ENCODE measurements at places on chromosomes 5 and 9.

GRCh38 chr5:150255659-150256409 lies 33.7 kb downstream of the CAMK2A start:
- DNase-seq, result no peak

DNA sequence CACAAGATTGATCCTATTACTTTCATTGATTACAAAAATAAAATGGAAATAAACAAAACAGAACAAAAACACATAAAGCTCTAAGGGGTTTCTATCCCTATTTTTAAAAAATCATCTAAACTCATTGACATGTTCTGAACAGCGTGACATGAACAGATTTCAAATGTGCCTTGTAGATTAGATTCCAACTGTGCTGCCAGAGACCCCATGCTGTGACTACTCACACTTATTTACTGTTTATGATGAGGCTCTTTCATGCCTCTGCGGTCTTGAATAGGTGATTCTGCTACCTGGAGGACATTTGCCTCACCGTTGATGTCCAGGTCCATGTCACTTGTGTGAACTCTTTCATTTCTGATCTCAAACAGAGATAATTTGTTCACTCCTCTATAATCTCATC lies 990.2 kb downstream of the CDH12 start:
- no peak for DNase-seq

DNA sequence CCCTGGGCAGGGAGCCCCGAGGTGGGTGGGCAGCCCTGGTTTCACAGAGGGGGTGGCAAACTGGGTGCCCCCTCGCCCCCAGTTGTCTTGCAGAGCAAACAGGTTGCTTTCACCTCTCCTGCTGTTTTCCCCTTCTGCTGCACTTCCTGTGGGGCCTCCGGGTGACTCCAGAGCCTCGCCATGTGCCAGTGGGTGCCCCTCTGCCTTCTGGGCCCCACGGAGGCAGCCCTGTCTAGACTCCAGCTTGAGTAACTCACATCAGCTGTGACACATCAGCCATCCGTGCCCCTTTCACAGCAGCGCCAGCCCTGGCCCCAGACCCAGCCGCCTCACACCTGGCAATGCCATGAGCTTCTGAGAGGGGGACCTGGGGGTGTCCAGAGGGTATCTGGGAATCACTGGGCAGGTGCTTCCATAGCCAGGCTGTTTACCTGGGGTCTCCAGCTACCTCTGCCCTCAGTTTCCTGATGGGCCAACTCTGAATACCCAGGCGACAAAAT lies 36.9 kb downstream of the ADAMTSL2 start:
- no peak for DNase-seq

- DNase-seq, result no peak
Measured at GRCh38 chr5:5404381-5404780, 18.1 kb upstream of the ICE1 start.

- no peak for DNase-seq
Measured at GRCh38 chr9:79895232-79895631, 323.5 kb downstream of the TLE4 start.

- DNase-seq, result no peak
Measured at GRCh38 chr9:122402874-122403273, 32.0 kb downstream of the PTGS1 start.

DNA sequence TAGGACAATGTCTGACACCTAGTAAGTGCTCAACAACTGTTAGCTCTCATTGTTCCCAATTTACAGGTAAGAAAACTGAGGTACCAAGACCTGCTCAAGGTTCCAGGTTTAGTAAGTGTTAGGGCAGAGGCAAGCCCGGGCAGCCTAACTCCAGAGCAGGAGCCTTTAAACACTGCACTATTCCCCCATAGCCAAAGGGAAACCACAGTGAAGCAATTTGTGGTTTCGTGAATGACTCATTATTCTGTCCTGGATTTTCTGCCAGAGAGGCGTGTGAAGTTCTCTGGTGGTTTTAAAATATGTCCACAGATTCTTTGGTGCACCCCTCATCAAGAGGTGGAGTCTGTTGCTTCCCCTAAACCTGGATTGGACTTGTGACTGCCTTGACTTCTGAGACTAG lies 1.0 kb upstream of the MCC start:
- DNase-seq, result peak; percentile 68

DNA sequence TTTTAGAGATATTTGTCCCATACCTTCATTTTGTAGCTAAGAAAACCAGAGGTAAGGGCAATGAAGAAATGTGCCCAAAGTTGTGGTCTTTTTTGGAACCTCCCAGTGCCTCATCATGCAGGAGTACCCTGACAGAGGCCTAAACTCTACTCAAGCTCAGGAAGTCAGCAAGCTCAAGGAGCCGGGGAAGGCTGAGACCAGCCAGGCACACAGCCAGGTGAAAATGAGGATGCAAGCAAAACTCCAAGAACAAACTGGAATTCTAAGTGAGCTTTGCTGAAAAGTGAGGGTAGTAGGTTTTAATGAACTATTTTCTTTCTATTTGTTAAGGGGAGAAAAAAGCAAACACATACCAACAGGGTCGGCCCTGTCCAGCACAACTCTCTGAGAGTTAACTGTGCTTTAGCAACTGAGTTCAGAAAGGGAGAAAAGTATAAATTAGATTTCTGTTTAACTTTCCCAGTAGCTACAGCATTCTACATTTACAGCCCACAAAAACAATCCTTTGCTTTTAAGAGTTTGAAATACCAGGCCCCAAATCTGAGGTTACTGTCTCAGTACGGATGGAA lies 146.4 kb downstream of the GNAQ start:
- no peak for DNase-seq

DNA sequence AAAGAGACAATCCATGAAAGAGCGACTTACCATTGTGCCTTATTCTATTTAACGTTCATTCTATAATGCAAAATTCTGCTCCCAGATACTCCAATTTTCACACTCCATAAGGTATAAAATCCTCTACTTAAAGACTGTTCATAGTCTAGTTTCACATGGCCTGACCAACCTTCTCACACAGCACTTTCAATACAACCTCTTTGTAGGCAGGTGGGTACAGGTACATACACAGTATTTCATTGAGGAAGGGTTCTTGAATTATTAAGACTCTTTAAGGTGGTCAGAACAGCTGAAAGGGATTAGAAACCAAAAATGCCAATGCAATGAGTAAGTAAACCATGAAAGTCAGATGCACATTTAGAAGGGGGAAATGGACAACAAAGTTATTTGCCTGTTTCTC lies 352.0 kb downstream of the PARP8 start:
- no peak for DNase-seq

GRCh38 chr9:133202145-133202513 lies 6.9 kb downstream of the OBP2B start:
- DNase-seq, result no peak

GRCh38 chr9:100939636-100940035 lies 88.9 kb upstream of the PLPPR1 start:
- no peak for DNase-seq

DNA sequence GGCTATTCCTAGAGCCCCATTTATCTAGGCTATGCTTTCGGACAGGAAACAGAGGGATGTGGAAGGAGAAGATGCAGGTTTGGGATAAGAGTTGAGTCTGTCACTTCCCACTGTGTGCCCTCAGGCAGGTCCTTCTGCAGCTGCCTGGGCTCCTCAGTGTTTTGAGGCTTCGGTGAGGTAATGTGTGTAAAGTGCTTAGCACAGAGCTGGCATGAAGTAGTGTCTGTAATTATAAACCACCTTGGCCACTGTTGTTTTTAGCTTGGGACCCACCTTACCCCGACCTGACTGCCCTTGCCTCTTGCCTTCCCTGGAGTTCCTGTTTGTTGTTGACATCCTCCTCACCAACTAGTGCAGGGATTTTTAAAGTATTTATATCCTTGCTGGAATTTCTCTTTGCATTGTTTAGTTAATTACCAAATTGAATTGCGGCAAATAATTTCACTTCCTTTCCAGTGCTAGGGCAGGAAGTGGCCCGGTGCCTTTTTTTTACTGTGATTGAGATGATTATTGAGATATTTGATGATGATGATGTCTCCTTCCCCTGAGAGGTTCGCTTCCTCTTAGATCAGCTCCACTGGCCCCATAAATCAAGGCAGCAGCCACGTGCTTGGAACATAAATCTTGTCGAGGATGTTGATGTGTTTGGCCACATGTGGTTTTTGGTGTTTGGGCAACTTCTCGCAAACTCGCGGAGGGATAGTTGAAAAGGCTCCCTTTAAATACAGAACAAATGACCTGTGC lies 38.3 kb upstream of the DAB2IP start:
- no peak for DNase-seq

- DNase-seq, result no peak
Measured at GRCh38 chr9:89026876-89027275, 35.6 kb downstream of the S1PR3 start.

- DNase-seq, result no peak
Measured at GRCh38 chr5:94731471-94731870, 113.0 kb downstream of the SLF1 start.

DNA sequence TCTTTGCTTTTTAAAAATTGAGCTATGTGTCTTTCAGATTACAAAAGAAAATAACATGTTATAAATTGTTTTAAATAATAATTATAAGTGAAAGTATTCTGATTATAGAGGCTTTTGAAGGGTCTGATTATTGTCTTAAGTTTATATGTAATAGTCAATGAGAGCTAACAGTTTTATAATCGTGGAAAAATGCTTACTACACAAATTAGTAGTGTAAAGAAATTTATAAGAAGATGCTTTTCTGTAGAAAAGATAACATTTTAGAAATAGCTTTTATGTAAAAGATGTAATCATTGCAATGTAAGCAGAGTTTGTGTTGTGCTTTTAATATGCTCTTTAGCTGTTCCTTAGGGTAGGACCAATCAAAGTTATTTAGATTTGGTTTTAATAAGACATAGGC lies 18.6 kb downstream of the RBM27 start:
- DNase-seq, result no peak

- no peak for DNase-seq
Measured at GRCh38 chr9:109535365-109535764, 37.3 kb upstream of the PTPN3 start.

- DNase-seq, result no peak
Measured at GRCh38 chr5:74952406-74952805, 86.2 kb upstream of the FAM169A start.

- no peak for DNase-seq
Measured at GRCh38 chr5:78399116-78399515, 38.7 kb downstream of the SCAMP1 start.

DNA sequence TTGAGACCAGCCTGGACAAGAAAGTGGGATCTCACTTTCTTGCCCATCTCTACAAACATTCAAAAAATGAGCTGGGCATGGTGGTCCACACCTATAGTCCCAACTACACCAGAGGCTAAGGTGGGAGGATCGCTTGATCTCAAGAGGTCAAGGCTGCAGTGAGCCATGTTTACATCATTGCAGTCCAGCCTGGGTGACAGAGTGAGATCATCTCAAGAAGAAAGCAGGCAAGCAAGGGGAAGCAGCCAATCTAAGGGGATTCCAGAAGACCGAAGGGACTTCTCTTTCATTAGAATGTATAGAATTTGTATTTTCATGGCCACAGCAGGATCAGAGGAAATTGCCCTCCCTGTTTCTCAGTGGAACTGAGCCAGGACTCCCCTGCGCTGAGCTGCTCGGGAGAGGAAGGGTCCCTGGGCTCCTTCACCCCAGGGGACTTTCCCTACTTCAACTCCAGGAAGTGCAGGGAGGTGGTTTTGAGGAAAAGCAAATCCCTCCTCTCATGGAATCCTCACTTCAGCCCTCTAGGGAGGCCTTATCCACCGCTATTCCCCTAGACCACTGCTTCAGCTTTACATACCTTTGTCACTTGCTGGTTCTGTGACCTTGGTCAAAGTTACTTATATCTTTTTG lies 12.1 kb downstream of the WWC1 start:
- no peak for DNase-seq

GRCh38 chr5:51104556-51104955 lies 278.7 kb upstream of the ISL1 start:
- no peak for DNase-seq

DNA sequence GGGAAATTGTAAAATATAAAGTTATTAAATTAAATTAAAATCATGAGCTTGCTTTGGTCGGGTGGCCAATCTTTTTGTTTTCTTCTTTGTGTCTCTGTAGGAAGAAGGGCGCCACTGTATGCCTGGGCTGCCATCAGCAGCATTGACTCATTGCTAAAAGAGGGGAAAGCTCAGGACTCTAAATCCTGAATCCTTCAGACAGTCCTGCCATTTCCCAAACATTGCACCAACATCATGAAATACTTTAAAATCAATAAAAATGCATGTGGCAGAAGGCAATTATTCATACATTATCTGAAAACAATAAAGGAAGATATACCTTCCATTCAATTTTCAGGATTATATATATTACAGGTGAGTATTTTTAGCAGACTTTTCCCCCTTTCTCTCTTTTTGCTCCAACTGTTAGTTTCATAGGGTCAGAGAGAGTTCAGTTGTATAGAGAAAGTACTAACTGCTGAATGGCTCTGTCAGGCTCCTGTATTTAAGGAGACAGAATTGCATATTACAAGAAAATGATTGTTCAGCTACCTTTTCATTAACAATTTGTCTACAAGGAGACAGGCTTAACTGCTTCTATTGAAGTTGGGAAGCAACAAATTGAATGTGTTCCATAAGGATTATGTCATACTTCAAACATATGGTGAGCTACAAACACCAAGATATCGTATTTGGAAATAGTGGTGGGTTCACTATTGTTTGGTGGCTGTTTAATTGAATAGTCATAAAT lies 95.7 kb downstream of the ATPSCKMT start:
- no peak for DNase-seq

DNA sequence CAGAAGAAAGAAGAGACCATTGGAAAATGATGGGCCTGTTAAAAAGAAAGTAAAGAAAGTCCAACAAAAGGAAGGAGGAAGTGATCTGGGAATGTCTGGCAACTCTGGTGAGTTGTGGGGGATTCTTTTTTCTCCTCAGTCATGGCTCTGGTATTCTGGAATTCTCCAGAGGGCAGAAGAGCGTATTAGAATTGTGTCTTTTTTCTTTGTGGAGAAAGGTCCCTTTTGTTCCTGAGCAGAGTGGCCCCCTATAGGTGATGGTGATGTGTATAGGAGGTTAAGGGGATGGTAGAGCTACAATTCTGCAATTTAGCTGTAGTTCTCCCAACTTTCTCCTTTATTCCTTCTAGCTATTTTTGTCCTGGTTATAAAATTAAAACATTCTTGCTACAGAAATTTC lies 1.6 kb upstream of the DHFR start:
- DNase-seq, result no peak

- DNase-seq, result no peak
Measured at GRCh38 chr9:122816163-122816867, 12.1 kb downstream of the PDCL start.

DNA sequence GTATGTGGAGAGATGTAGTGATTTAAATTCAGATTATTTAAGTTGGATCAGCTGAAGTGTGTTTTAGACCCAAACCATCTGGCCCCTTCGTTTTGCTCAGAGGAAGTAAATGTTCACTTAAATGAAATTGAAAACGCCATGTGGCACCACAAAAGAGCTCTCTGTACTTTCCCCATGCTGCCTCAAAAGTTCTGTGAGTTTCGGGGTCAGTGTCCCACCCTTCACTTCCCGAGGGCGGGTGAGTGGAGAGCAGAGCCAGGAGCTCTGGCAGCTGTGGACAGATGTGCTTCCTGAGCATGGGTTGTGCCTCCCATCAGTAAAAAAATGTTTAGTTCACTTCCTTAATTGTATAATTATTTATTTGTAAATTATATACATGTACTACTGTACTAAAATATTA lies 48.4 kb downstream of the PSD2 start:
- DNase-seq, result no peak

Data from AML-193 (cell line).